Astrocyte of the spinal cord (primary cell): ENCODE measurements at places on chromosomes 6 and 20.

DNA sequence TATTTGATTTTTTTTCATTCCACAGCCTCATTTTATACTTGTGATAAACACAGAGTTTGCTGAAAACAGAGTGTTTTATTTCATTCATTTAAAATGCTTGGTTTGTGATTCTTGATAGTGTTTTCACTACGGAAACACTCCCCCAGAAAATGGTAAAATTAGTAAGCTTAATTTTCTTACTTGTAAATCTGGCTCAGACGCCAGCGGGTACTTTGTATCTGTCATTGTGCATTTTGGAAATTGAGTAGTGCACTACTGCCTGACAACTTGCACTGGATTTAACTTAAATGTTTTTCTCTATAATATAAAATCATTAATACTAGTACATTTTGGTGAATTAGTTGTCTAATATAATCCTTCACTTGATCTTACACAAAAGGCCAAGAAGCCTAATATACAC, 37.0 kb upstream of the HINT3 start:
- DNase-seq: no peak

DNA sequence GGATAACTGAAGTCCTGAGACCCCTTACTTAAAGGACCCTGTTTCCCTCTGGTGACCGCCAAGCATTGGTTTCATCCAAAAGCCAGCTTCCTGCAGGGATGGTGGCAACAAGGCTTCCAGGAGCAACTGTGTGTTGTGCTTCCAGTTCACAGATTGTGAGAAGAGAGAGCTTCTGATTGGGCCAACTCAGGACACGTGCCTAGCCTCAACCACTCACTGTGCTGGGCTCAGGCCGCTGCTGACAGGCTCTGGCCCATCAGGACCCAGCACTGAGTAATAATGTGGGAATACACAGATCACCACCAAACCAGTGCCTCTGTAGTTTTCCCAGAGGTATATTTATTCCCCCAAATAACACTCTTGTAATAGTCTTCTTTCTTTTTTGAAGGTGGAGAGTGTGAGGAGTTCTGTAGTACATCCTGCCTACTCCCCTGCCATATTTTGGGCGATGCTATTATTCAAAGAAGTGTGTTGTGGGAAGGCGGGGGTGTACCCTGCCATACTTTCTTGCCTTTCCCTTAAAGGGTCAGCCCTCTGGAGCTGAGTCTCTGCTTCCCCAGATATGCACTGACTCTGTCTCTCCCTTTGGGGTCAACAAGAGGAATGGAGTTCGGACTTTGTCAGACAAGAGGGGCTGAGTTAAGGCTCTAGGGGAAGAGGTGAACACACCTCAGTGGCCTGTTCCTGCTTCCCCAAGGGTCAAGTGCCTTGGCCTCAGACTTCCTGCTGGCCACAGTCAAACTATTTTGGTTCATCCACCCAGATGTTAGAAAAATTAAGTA, 23.2 kb downstream of the PPP1R16B start:
- no peak for DNase-seq

GRCh38 chr6:51913265-51913664, 174.1 kb downstream of the PKHD1 start:
- no peak for DNase-seq

- DNase-seq: peak; percentile 35
These were observed 58.5 kb downstream of the AHI1 start for GRCh38 chr6:135438907-135439535.

DNA sequence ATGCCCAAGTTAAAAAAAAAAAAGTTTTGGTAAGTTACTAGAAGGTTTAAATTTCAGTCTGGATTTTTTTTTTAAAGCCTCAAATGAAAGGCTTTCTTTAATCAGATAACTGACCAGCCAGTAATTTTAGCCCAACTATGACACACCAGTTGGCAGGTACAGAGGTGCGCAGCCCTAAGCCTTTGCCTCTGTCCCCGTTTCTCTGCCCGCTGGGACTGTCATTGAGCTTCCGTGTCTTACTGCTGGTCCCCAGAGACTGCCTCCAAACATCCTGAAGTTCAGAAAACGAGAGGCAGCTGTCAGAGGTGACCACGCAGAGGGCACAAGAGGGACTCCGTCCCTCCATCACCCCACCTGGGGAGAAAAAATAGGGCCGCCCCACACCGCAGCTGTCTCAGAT, 118.2 kb downstream of the RPS12 start:
- DNase-seq: no peak

DNA sequence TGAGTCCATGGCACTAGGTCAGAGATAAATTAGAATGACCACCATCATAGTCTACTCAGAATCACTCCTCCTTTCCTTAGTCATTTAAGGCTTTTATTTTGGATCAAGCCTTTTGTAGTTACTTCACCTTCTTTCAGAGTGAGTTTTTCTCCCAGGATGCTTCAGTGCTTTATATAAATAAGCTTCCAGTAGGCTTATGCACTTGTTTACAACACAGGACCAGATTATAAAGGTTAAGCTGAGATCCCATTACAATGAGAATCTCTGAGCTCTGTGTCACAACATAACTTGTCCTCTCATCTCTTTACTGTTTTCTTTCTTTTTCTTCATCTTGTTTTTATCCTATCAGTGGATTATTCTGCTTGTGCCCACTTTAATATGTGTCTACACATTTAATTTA, 47.9 kb downstream of the CEP57L1 start:
- no peak for DNase-seq

DNA sequence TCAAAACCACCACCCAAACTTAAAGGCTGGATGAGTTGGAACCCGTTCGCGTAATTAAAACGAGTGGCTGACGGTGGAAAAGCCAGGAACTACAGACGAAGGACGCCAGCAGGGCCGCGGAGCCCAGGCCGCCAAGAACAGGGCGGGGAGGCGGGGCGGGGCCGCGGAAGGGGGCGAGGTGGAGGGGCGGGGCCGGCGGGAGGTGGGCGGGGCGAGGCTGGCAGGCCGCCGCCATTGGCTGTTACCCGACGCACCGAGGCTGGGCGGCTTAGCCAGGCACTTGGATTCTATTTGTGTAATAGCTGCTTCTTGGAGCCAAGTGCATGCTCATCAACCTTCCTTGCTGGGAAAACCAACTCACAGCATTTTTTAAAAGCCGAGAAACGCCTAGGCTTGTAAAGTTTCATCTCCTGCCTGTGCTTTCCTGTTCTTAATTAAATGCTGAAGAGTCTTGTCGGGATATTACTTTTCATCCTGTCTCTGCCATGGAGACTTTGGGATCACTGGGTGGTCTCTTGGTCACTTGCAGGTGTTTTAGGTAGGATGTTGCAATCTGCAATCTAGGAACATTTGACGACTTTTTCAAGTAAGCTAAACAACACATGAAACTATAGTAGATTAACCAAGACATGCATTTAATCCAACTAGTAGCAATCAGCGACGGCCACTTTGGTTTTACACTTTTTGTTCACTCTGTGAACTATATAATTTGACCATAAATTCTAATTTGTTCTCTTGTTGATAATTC, 245.0 kb downstream of the ARID1B start:
- peak; percentile 92 for DNase-seq

DNA sequence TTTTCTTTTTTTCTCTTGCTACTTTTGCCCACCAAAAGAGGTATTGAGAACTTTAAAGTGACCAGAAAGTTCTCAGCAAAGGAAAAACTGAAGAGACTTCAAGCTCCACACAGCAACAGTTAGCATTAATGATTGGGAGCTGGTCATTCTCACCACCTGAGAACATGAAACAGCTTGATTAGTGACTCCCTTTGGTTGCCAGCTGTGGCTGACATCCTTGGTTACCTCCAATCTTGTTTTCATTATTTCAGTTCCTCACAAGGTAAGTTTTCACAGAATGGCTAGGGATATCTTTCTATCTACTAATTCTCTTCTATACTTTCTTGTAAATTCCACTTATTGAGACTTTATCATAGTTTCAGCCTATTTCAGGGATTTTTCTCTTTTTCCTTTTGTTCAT, 427.9 kb downstream of the QKI start:
- DNase-seq: no peak

DNA sequence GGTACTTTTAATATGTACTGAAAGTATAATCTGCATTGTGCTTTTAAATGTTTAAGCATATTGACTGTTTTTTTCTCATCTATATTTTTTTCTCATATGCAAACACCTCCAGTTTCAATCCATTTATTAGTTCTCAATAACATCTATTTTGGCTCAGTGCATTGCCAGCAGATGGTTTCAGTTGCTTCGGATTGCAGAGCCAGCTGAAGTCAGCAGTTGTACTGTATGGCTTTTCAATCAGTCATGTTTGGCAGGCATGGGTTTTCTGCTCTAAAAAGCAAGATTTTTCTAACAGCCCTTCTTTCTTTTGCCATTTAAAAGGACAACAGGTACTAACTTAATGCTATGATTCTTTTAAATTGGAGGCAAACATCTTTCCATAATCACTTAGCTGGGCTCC, 121.2 kb downstream of the CD109 start:
- no peak for DNase-seq

GRCh38 chr20:46000262-46000996, 8.3 kb upstream of the MMP9 start:
- DNase-seq: no peak

DNA sequence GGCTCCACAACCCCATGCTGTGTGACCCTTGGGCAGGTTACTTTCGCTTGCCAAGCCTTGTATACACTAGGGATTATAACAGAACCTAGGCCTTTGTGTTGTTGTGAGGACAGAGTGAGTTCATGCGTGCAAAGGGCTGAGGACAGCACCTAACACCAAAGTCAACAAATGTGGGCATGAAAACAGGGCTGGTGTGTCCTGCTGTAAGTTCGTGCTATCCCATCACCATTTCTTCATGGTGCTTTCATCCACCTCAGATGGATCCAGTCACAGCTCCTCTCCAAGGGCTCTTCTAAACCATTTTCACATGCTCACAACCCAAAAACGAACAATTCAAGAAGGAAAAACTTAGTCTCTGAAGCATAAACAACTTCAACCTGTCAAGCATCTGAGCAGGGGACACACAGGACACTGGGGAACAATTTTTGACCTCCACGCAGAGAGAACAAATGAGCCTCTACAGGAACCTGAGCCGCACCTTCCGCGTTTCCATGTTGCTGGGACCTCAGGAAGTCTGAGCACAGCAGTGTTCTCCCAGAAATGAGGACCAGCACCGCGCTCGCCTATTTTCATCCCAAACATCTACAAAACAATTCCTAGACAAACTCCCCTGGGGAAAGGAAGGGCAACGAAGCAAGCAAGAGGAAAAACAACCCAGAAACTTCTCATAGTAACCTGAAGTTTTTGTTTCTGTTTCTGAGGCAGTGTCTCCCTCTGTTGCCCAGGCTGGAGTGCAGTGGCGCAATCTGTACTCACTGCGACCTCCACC, 3.1 kb downstream of the LRP11 start:
- peak; percentile 36 for DNase-seq

GRCh38 chr6:37731888-37732287, 34.2 kb upstream of the MDGA1 start:
- DNase-seq: no peak

GRCh38 chr6:139161169-139161568, 26.3 kb downstream of the HECA start:
- DNase-seq: peak; percentile 75

- DNase-seq: no peak
These were observed 43.7 kb upstream of the SYNJ2 start for GRCh38 chr6:157937916-157938315.

DNA sequence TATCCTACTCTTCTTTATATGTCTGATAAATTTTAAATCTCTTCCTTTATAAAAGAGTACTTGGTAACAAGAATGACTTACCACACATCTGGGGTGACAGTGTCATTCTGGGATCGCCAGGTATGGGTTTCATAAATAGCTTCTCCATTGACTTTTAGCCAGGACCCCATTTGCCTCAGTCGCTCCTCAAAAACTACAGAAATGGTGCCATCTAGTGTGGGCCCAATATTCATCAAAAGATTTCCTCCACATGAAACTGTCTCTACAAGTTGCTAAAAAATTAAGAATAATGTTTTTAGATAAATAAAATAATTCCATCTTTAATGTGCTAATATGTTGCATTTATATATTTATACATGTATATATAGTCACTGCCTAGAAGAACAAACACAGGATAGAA, 9.7 kb downstream of the FUCA2 start:
- no peak for DNase-seq

DNA sequence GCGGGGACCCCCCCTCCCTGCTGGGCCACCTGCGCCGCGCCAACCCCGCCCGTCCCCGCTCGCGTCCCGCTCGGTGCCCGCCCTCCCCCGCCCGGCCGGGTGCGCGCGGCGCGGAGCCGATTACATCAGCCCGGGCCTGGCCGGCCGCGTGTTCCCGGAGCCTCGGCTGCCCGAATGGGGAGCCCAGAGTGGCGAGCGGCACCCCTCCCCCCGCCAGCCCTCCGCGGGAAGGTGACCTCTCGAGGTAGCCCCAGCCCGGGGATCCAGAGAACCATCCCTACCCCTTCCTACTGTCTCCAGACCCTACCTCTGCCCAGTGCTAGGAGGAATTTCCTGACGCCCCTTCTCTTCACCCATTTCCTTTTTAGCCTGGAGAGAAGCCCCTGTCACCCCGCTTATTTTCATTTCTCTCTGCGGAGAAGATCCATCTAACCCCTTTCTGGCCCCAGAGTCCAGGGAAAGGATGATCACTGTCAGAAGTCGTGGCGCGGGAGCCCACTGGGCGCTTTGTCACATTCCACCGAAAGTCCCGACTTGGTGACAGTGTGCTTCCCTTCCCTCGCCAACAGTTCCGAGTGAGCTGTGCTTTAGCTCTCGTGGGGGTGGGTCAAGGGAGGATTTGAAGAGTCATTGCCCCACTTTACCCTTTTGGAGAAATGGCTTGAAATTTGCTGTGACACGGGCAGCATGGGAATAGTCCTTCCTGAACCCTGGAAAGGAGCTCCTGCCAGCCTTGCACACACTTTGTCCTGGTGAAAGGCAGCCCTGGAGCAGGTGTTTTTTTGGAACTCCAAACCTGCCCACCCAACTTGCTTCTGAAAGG, 2.1 kb downstream of the VEGFA start:
- DNase-seq: peak; percentile 42

GRCh38 chr20:39429726-39430125, 467.6 kb downstream of the DHX35 start:
- no peak for DNase-seq

- no peak for DNase-seq
These were observed 136.7 kb downstream of the AIG1 start for GRCh38 chr6:143197377-143197776.

DNA sequence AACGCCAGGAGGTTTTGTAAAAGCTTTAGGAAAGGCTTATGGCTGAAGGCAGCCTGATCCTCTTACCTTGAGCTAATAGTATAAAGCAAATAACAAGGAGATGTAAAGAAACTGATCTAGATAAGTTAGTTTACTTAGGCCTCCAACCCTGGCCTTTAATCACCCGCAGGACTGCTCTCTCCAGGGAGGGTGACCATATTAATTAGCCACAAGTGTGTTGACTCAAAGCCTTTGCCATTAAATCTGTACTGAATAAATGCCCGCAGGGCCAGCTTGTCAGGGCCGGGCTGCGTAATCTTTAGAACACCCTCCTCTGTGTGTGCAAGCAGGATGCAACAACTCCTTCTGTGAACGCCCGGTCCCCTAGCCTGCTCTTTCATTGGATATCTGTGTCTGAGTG, 6.1 kb upstream of the PRSS16 start:
- no peak for DNase-seq

DNA sequence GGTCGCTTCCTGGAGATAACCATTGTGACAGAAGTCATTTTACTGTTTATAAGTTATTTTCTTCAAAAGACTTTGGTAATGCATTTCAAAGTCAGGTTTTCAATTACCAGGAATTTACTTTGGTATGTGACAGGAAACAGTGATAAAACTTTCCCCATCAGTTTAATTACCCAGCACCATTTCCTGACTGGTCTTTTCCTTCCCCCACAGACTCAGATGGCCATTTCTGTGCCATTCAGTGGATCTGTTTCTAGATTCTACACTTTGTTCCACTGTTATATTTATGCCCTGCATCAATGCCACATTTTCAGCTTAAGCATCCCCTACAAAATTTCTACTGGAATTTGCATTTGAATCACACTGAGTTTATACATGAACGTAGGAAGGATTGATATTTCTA, 16.3 kb downstream of the RRBP1 start:
- DNase-seq: no peak
